Fibroblast of skin of scalp (primary cell): ENCODE measurements at places on chromosomes 16 and 17.

- DNase-seq, result no peak
These were observed 8.8 kb downstream of the MSLN start for GRCh38 chr16:769184-769784.

GRCh38 chr16:87323727-87324410, 6.7 kb upstream of the C16orf95 start:
- no peak for DNase-seq

- no peak for DNase-seq
These were observed 148.7 kb upstream of the HS3ST2 start for GRCh38 chr16:22665048-22665797.

- DNase-seq, result no peak
These were observed 17.1 kb upstream of the CDH1 start for GRCh38 chr16:68719993-68720489.

GRCh38 chr16:86041807-86042206, 142.8 kb downstream of the IRF8 start:
- no peak for DNase-seq

DNA sequence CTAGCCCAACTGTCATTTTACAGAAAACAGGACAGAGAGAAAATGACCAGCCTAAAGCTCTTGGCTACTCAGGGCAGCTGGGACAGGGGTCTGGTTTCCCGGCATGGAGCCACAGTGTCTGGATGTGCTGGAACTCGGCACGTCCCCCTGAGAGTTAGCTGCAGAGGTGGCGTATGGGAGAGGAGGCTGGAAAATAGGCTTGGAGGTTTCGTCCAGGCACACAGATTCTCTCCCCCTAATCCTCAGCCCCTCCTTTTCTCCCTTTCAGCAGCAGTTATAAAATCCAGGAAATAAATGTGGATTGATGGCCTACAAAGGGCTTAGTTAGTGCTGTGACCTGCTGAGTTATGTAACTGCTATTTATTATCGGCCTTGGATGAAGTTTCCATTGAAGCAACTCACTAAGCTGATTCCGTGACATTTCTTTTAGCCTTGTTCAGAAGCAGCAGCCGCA, 89.5 kb upstream of the TOB1 start:
- DNase-seq, result no peak

DNA sequence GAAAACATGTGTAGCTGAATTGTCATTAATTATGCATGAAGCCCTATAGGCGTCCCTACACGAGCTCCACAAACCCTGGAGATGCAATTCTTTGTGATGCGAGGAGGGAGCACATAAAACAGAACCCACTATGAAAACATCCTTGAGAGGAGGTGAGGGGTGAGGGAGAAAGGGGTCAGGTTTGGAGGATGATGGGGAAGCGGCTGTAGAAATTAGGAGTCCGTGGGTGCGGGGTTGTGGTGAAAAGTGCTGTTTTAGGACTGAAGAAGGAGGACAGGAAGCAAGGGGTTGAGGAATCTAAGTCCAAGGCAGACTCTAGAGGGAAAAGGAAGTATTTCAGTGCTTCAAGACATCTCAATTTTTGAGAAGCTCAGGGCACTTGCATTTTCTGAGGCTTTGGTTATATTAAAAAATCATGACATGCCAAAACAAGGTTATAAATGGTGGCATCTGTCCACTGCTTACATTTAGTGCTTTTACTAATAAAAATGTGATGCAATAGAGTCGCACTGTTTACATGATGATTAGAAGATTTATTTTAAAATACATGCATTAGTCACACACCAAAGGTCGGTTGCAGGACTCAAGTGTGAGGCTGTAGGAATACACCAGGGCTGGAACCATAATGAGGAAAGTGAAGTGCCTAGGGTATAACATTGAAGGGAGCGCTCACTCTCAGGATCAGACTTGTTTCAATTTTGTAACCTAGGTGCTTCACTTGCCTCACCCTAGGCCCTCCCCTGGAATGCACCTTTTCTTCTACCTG, 379.5 kb downstream of the HS3ST4 start:
- DNase-seq, result no peak

DNA sequence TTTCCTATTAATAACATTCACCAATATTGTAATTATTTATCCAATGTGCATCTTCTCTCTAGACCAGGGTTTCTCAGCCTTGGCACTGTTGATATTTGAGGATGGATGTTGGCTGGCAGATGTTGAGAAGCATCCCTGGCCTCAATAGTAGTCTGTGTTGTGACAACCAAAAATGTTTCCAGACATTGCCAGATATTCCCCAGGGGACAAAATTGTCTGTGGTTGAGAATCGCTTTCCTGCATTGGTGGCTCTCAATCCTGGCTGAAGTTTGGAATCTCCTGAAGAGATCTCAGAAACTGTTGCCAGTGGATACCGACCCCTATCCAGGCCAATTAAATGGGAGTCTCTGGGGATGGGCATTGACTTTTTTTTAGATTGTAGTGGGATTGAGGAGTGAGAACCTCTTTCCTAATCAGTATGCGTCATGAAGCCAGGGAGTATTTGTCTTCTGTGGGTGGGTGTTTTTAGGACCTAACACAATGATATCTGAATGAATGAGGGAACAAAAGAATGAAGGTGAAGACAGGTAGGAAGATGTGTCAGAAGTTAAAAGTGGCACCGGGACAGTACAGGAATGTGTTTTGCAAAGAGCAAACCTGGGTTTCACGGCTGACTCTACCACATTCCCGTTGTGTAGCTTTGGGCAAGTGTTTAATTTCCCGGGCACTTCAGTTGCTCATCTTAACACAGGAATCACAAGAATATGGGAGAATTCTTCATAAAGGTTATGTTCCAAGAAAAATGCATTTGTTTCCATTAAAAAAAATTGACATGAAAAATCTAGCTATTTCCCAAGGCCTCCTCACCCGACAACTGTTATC, 24.3 kb downstream of the HSD17B2 start:
- DNase-seq, result peak; percentile 28

DNA sequence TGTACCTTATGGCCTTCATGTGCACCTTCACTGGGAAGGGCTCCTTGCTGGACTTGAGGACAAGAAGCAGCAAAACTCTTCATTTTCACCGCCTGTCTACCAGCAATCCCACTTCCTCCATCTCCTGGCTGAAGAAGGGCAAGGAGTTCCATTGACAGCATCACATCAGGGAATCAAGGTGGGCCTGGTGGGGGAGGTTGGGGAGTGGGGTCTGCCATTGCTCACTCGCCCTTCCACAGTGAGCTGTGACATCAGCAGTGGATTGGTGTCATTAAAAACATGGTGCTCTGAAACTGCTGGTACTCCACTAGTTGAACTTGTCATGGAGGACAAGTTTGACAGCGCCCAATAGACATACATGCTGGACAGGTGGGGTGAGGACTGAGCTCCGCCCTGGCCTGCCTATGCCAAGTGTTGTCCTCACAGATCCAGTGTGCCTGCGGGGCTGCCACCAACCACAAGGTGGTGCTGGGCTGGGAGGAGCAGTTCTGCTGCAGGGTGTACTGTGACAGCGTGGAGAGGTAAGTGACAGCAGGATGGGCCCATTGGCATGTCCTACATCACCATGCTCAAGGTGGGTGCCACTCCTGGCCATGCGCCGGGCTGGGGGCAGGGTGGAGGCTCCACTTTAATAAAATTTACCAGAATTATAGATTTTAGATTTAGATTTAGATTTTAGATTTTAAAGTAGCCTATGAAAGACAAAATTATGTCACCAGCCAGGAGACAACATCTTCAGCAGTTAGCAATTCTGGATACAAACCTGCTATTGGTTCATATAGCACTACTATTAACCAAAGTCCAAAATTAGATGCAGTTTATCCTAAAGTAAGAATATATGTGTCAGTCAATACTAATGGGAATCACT, 1729.1 kb downstream of the TP53TG3F start:
- no peak for DNase-seq

GRCh38 chr17:10061111-10061845, 137.1 kb downstream of the GAS7 start:
- peak; percentile 88 for DNase-seq

DNA sequence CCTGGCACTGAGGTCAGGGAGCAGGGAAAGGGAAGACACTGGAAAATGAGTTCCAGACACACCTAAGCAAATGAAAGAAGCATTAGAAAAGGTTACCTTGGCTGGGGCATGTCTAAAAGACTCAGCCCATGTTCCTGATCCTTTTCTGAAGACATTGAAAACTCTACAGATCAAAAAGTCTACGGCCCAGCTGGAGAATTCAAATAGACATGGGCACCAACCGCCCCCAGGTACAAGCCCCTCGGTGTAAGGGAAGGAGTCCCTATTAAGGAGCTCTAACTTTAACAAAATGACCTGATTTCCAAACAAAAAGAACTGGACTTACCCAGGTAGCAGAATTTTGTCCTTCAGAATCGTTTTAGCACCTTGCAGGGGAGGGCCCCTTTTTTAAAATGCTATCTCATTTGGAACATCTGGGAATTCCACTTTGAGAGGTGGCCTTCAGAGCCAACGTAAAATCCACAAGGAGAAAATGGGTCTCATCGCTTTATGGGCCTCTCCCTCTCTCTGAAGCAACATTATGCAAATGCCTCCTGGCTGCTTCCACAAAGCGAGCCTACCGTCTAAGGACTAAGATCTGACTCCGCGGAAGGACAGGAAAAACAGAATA, 43.6 kb upstream of the RBFOX3 start:
- DNase-seq, result no peak

DNA sequence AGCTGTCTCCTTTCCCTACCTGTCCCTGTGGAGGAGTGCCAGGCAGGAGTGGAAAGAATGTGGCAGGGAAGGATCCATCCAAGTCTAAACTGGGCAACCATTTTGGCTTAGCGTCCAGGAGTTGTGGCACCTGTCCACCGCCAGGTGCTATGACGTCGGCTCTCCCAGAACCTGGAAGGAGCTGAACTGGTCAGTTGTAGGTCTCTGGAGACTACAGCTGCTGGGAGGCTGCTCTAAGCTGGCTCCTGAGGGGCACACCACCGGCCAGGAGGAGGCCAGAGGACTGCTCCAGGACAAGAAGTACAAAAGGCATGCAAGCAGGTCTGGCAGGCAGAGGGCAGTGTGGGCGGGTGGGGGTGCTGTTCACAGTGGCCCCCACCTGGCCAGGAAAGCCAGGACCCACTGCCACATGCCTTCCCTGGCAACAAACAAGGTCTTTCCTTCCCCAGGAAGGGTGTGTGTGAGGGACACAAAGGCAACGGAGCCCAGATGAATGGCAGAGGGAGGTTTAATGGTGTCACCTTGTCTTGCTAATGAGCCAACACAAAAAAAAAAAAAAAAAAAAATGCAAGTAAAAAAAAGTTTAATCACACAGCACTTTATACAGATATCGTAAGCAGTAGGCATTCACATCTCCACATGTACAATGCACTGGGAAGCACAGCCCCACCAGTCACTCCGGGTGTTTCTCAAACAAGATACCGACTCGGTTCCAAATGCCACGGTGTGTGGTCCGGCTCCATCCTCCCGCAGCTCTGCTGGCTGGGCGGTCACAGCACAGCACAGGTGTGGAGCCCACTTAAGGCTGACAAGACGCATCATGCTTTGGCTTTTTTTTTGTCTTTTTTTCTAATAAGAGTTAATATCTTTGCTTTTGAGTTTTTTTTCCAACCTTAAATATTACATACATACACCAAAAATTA, 4.8 kb downstream of the SPHK1 start:
- no peak for DNase-seq

DNA sequence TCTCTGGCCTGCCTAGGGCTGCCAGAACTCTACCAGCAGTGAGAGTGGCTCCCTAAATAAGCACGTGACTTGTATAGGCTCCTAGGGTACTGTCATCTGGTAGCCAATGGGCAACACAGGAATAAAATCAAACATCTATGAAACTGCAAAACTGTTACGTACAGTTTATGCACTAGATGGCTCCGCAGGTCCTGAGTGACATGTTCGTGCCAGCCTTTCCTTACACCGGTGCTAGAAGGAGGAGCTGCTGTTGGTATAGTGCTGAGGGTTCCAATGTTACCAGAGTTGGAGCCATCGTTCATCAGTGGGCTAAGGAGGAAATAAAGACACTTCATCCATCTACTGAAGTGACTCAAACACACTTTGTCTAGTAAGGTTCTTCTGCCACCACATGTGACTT, 63.2 kb upstream of the TRAP1 start:
- DNase-seq, result peak; percentile 27

DNA sequence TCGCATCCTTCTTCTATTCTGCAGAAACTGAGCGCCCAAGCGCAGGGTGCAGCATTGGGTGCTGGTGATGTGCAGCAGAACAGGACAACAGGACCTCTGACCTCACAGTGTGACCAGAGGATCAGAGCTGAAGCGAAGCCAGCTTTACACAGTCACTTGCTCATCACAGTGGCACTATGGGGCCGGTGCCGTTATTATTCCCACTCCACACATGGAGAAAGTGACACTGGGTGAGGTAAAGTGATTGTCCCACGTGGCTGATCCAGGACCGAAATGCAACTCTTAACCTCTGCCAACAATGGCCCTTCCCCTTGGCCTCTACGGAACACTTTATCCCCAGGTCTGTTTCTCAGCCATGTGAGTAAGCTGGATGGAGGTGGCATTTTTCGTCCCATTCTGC, 171.2 kb downstream of the C16orf78 start:
- no peak for DNase-seq

- no peak for DNase-seq
These were observed 8.9 kb downstream of the HID1 start for GRCh38 chr17:74963656-74964055.

- DNase-seq, result peak; percentile 59
These were observed 78.1 kb upstream of the TOB1 start for GRCh38 chr17:50944054-50944901.

GRCh38 chr17:72318131-72318530, 197.3 kb downstream of the SOX9 start:
- no peak for DNase-seq

- no peak for DNase-seq
These were observed 1.3 kb downstream of the FUS start for GRCh38 chr16:31181102-31181830.

DNA sequence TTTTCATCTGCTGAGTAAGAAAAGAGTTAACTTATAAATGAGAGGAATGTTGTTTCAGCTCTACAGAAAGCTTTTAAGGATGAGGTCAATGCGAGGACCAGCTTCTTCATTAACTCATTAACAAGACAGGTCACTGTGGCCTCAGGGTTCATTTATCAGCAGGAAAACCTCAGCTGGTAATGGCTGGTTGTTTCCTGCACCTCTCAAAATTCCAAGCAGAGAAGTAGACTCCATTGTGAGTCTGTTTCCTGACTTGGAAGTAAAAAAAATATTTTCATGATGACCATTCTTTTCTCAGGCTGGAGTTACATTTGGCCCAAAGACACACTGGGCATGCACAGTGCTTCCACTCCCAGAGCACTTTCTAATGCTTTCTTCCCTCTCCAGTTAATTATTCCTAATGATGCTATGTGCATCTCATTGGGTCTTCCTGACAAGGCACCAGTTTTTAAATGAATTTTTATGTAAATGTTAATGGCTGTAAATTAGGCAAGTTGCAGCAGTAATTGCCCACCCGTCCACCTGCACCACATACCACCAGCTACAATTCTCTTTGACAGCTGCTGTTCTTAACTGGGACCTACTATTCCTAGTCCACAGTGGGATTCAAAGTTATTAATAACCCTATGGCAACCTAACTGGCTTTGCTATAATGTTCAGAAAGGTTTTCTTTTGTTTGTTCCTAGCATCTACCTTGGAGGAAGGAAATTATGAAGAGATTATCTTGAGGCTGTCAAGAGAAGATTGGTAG, 89.5 kb upstream of the BCAR1 start:
- peak; percentile 19 for DNase-seq

GRCh38 chr17:17871913-17872312, 35.1 kb upstream of the SREBF1 start:
- no peak for DNase-seq
